ENCODE measurements at places on chromosomes 11 and 22.

DNA sequence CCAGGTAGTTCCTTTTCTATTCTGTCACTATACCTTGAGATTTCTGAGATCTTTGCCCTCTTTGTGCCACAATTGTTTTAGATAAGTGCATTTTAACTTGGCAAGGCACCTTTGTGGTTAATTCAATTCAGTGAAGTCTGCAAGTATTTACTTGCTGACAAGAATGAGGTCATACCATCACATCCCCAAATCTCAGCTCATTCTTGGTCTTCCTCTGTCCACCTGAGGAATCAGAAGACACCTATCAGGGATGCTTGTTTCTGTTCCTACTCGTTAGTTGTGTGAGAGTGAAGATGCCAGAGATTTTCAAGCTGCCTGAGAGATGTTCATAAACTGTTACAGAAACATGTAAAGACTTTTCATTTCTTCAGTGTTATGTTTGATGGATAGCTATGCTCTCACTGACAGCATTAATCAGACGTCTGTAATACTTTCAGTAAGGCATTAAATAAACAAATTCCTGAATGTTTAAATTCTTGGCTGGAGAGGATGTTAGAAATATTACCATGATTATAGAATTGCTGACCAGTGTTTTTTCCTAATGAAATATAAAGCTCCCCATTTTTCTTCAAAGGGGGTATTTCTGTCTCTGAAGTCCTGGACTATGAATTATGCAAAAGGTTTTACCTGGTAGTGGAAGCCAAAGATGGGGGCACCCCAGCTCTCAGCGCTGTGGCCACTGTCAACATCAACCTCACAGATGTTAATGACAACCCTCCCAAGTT is 135.0 kb upstream of the MTNR1B start:
- no peak for DNase-seq

DNA sequence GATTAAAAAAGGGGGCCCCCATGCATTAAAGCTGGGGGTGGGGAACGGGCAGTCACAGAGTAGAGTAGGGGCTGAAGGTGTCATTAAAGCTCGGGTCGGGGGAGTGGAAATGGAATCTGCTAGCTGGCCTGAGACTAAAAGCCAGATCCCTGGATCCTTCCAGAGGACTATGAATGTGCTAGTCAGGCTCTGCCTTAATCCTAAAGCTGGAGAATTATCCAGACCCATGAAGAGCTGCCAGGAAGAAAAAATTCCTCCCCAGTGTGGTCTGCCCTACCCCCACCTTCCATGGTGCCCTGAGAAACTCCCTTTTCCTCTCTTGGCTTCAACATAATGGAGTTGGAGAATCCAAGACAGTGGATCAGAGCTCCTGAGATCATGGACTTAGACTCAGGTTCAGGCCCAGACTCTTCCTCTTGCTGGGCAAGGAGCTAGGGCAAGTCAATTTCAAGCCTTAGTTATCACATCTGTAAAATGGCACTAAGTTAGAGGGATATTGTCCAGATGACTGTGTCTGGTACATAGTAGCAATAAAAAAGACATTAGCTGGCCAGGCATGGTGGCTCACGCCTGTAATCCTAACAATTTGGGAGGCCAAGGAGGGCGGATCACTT is 24.0 kb upstream of the SMTN start:
- no peak for DNase-seq

- DNase-seq, result no peak
Measured at GRCh38 chr11:2584434-2584811, 115.4 kb downstream of the KCNQ1OT1 start.

DNA sequence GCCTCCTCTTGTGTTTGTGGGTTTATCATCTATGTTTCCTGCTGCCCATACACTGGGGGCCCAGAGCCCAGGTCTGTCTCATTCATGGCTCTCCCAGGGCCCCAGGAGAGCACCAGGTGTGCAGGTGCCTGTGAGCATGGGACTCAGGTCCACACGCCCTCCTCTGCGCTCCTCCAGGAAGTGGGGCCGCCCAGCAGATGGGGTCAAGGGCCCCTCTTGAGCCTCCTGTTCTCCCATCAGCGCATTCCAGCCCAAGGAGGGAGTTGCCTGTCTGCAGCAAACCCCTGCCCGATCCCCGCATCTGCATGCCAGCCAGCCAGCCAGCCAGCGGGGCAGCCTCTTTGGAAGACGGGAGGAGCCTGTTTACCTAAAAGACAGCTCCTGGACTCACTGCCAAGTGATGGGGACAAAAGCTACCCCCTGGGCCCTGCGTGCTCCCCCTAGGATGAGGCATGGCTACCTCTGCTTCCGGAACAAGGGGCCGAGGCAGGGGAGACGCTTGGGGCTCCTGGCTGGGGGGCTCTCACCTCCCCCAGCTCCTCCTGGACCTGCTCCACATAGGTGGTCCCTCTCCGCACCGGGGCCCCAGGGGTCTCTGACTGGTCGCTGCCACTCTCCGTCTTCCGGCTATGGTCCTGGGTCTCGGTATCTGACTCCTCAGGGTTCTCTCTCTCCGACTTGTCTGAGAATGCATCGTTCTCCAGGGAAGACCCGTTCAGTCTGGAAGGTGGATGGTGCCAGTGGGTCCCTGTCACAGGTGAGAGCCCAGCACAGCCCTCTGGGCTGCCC is 49.7 kb upstream of the CARS1 start:
- no peak for DNase-seq

DNA sequence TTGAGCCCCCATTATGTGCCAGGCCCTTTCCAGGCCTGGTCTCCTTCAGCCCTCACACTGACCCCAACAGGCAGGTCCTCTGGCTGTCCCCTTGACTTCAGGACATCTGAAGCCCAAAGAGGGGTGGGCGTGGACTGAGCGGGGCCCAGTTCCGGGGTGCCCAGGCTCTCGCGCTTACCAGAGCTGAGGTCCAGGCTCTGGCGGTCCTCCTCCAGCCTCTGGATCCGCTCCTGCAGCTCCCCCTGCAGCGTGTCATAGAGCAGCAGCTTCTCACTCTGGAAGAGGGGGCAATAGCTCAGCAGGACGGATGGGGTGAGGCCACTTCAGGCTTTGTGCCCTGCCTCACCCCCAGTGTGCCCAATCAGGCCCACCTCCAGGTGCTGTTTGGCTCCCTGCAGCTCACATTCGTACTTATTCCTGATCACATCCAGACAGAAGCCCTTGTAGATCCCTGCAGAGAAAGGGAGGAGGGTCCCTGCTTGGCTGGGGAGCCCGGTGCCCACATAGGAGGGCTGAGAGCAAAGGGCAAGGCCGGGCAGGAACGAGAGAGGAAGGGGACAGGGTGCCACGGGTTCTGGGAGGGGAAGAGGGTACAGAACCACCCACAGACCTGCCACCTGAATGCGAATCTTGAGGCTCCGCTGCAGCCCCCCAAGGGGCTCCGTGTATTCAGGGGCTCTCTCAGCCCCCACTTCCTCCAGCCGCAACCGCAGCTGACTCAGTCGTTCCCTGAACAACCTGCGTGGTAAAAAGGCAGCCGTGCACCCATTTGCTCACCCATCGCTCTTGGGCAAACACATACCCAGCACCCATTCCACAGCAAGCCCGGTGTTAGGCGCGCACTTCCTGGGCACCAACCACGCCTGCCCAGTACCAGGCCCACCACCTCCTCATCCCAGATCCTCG is 4.1 kb downstream of the BRMS1 start:
- DNase-seq, result no peak

DNA sequence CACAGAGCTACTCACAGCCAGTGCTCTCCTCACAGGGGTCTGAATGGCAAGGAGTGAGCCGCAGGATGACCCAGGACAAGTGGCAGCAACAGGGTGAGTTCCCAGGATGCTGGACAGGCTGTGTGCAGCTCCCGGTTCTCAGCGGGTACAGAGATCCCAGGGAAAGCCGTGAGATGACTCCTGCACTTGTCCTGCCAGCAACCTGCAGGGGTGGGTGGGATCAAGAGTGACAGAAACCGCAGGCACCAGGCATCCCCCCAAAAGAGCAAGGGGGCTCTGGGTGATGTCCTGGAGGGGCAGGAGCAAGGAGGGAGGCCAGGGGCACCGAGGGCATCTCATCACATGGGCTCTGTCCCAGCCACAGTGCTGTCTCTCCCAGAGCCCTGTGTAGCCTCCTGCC is 15.9 kb upstream of the PRODH start:
- DNase-seq, result no peak

- no peak for DNase-seq
Measured at GRCh38 chr11:15289723-15290122, 175.0 kb downstream of the INSC start.

DNA sequence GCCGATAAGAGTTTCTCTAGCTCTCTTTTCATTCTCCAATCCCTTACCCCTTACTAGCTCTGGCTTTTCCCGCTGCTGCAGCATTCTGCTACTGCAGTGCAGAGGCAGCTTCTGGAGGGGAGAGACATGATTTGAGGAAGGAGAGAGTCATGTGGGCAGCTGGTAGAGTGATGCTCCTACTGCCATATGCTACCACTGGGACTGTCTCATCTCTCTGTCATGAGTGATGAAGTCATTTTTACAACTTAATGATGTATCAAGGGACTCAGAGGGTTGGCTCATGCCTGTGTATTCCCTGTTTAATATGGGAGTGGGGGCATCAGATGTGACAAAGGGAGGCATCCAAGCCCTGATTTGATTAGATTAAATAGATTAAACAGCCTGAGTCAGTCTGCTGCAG is 11.3 kb downstream of the SLC17A6 start:
- no peak for DNase-seq

GRCh38 chr11:74932797-74933196 is 16.1 kb downstream of the XRRA1 start:
- DNase-seq, result no peak

DNA sequence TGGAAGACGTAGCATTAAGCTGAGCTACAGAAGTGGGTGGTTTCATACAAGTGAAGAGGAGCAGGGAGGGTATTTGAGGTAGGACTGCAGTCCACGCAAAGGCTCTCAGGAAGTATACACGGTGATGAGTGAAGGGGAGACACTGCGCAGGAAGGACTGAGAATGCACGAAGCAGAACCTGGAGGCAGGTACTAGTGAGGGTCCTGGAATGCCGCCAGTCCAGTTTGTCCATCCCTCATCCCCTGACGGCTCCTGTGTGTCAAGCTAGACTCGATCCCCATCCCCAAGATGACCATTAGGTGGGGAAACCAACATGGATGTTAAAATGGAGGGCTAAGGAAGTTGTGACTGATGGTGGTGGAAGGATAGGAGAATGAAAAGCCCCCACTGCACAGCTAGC is 23.8 kb downstream of the ART5 start:
- no peak for DNase-seq

GRCh38 chr11:34478845-34479663 is 34.5 kb downstream of the ELF5 start:
- no peak for DNase-seq

DNA sequence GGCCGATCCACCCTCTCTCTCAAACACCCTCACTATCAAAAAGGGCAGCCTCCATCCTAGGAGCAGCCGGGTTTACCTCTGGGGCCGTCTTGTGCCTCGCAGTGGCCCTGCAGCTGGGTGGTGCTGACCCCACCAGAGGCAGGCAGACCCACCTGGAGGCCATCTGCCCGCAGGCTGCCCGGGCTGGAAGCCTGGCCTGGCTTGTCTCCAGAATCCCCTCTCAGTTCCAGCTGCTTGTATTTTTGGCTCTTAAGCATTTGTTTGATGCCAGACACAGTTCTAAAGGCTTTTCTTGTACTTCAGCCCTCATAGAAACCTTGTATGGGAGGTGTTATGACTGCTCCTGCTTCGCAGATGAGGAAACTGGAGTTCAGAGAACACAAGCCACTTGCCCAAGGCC is 4.2 kb upstream of the NFAM1 start:
- no peak for DNase-seq

GRCh38 chr11:28491431-28491830 is 383.2 kb downstream of the METTL15 start:
- no peak for DNase-seq

DNA sequence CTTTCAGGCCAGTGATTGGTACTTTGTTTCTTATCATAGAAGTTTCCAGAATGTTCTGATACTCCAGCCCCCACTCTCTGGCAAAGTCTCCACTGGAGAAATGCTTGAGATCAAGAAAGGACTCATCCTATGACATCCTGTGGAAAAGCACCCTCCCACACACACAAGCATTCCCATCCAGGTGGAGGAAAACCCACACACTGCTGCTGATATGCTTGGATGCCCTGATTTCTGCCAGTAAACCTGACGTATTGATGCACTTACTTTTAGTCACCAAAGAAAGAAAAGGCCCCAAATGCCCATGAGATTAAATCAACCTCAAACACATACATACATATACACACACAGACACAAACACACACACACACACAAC is 9.2 kb upstream of the SLC5A12 start:
- DNase-seq, result no peak

- peak; percentile 14 for DNase-seq
Measured at GRCh38 chr11:111978028-111978771, 41.1 kb downstream of the DIXDC1 start.

GRCh38 chr11:101706541-101706940 is 122.7 kb upstream of the TRPC6 start:
- no peak for DNase-seq

DNA sequence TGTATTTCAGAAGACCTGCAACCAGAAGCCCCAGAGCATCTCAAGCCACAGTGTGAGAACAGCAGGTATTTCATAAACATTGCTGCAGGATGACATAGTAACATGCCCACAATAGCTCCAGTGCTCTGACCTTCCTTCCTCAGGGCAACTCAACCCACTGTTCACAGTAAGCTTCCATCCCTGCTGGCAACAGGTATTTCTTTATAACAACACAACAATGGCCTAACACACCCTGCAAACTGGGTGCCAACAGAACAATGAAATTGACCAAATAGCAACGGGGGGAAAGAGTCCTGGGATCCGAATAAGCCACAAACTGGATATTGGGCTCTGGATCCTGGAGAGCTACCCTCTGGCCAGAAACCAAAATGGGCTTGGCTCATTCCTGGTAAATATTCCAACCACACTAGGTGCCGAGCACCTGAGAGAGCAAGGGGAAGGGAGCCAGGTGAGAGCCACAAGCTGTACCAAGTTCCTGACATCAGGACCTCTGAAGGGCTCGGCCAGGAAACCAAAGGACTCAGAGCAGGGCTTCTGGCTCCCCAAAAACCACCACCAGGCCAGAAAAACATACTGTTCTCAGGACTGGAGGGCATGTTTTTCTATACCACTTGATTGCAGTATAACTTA is 99.5 kb downstream of the MICAL3 start:
- DNase-seq, result no peak

GRCh38 chr22:50320671-50321325 is 6.0 kb downstream of the DENND6B start:
- no peak for DNase-seq

GRCh38 chr11:86277741-86278140 is 24.3 kb upstream of the HIKESHI start:
- DNase-seq, result no peak

DNA sequence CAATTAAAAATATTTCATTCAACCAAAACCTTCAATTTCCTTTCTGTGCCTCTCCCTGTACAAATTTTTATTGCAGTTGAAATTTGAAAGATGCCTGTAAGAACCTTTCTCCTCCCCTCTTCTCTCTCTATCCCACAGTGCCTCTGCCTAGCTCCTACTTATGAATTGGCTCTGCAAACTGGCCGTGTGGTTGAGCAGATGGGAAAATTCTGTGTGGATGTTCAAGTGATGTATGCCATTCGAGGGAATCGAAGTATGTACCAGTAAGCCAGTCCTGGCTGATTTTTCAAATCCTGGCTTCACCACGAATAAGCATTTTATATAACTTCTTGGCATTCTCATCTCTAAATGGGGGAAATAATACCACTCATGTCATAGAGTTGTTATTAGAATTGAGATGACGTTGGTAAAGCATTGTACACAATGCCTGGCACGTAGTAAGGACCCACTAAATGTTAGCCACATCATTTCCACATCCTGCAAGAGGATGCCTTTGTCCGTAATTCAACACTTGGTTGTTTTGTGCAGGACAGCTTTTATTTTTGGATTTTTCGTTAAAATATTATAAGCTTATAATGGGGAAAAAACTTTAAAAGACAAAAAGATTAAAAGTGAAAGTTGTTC is 6.0 kb downstream of the DDX25 start:
- no peak for DNase-seq
